Cerebellar nuclear complex (tissue), 1 donor: ENCODE measurements at places on chromosomes 12 and 14.

DNA sequence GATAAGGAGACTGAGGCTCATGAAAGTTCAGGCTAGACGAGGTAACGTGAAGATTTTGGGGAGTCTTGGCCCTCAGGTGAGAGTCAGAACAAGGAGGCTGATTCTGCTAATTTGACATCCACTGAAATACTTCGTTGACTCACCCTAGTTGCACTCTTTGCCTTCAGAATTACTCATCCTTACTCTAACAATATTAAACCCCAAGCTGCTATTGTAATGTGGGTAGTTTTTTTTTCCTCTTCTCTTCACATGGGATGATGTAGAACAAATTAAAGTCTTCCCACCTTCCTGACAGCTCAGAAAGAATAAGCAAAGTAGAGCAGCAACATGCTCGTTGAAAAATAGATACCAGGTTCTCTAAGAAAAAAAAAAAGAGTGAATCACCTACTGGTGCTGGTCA is 22.0 kb upstream of the SRRM4 start:
- no peak for DNase-seq

DNA sequence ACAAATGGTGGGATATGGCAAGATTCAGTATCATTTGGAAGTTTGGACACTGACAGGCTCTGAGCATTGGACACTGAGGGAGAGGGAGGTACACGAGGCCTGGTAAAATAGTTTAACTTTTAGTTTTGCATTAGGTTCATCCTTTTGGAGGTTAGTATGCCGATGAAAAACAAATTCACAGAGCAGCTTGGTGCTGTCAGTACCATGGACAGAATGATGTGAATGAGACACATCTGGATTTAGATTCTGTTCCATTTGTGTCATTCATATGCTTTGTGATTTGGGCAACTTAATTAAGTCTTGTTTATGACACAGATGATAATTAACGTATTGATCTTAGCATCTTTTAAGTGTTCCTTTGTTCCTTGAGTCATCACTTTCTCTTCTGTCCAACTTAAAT is 33.7 kb downstream of the GPHN start:
- no peak for DNase-seq

- DNase-seq = no peak
These were observed 90.2 kb downstream of the CALM1 start for GRCh38 chr14:90487031-90487430.

DNA sequence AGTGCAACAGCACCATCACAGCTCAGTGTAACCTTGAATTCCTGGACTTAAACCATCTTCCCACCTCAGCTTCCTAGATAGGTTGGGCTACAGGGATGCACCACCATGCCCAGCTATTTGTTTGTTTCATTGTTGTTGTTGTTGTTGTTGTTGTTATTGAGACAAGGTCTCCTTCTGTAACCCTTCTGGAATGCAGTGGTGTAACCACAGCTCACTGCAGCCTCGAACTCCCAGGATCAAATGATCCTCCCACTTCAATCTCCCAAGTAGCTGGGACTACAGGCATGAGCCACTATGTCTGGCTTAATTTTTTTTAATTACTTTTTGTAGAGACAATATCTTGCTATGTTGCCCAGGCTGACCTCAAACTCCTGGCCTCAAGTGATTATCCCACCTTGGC is 1.2 kb upstream of the NEMP1 start:
- no peak for DNase-seq

GRCh38 chr12:630656-631632 is 32.3 kb downstream of the NINJ2 start:
- no peak for DNase-seq

GRCh38 chr14:99158150-99158549 is 113.8 kb downstream of the BCL11B start:
- no peak for DNase-seq
